ENCODE measurements at places on chromosomes 5 and 9.

- DNase-seq = no peak
Measured at GRCh38 chr9:100739666-100740065, 161.8 kb downstream of the CAVIN4 start.

DNA sequence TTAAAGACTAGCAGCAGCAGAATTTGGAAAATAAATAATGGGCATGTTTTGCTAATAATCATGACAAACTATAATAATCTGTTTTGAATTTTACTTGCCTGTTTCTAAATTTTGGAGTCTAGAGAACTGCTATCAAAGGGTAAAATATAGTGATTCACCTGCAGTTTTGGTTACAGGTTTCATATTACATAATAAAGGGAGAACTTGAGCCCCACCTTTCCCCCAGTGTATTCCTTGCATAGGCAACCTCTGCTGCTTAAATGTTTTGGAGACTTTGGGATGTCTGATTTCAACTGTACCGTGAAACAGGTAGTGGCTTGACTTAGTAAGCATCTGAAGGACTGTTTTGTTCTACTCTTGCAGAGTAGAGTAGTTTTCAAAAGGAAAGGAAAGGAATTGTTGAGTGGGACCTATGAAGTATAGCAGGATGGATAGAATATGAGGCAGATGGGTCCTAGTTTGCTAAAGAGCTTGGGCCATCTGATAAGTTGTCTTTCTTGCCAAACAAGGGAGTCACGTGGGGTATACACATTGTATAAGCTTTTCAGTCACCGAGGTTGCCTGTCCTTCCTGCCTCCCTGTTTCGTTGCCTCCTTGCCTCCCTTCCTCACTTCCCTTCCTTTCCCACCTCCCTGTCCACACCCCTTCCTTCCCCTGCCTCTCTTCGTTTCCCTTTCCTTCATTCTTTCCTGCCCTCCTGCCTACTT, 19.1 kb downstream of the CREBRF start:
- no peak for DNase-seq

- no peak for DNase-seq
Measured at GRCh38 chr9:93246111-93246510, 62.2 kb downstream of the WNK2 start.

DNA sequence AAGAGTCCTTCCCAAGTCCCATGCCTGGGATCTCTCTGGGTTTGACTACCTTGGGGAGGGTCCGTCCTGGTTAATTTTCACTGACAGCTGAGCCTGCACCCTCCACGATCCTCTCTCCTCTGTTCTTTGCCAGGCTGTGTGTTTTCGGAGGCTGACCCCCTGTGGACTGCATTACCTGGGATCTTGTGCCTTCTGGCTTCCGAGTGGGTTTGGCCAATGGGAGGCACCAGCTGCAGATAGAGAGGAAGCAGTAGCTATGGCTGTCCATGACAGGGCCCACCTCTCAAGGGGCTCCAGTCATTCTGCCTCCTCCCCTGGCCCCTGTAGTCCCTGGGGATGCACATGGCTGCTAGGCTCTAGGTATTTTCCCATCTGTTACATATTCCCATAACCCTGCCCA, 285.0 kb downstream of the DMRT2 start:
- DNase-seq = no peak

DNA sequence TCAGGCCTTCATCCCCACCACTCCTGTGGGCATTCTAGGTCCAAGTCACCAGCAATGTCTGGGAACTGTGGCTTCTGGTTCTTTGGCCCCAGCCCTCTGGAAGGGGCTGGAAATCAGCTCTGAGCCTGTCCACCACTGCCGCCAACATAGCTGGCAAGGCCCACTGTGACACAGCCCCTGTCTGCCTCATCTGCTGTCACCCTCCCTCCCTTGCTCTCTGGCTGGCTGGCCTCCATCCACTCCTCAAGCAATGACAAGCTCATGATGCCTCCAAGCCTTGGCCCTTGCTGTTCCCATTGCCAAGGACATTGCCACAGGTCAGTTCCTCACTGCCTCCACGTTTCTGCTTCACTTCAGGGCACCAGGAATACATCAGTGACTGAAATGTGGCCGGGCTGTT, 93.7 kb downstream of the LHX2 start:
- no peak for DNase-seq
